ENCODE measurements at places on chromosomes 16 and 17.

DNA sequence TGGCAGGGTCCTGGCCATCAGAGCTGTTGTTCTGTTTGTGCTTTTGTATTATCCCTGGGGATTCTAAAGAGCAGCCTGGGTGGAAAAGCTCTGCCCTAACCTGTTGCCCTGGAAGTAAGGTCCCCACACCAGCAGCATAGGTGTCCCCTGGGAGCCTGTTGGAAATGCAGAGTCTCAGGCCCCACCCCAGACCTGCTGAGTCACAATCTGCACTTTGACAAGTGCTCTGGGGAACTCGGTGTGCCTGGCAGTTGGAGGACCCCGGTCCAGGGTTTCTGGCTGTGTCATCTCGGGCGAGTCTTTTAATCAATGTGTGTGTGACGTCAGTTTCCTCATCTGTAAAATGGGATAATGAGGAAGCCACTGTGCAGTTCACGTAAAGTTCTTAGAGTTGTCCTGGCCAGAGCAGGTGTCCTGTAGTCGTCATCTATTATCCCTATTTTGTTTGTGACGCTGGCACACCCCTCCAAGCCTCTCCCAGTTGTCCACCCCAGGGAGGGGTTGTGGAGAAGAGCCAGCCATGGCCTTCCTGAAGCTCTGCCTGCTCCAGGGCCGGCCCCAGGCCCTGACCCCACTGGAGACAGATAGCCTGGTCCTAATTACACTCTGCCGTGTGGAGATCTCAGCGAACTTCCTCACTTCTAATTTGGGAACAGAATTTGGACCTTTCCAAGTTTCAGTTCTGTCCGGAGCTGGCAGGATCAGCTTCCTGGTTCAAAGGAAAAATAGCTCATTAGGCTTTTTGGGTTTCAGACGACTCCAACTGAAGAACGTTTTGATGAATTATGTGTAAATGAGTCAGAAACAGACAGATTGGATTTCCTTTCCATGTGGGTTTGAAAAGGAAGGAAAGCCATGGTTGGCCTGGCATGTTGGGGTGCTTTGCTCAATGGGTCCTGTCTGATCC lies 295.7 kb upstream of the FOXF1 start:
- DNase-seq, result no peak

- DNase-seq, result no peak
These were observed 24.4 kb downstream of the CACNG5 start for GRCh38 chr17:66859353-66859752.

DNA sequence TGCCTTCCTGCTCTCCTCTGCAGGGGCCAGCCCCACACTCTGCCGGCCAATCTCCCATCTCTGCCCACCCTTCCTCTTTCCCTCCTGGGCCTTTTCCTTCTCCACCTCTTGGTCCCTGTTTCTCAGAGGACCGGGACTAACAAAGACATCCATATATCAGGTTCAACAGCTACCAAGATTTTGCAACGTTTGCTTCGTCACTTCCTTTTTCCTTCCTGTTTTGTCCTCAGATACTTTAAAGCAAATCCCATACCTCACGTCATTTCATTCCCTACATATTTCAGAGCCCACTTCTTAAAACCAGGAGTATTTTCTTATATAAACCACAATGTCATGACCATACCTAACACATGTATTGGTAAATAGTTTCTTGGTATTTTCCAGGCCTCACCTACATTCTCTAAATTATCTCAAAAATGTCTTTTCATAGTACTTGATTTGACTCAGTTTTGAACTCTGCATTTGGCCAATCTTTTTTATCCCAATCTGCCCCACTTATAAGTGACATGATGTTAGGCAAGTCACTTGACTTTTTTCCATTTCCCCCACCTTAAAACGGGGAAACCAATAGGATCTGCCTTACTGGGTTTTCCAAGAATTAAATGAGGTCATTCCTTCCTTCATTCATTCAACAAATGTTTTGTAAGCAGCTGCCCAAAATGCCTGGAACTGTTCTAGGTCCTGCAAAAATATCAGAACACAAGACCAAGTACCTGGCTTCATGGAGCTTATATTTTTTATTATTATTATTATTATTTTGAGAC lies 7.2 kb upstream of the USP10 start:
- no peak for DNase-seq

DNA sequence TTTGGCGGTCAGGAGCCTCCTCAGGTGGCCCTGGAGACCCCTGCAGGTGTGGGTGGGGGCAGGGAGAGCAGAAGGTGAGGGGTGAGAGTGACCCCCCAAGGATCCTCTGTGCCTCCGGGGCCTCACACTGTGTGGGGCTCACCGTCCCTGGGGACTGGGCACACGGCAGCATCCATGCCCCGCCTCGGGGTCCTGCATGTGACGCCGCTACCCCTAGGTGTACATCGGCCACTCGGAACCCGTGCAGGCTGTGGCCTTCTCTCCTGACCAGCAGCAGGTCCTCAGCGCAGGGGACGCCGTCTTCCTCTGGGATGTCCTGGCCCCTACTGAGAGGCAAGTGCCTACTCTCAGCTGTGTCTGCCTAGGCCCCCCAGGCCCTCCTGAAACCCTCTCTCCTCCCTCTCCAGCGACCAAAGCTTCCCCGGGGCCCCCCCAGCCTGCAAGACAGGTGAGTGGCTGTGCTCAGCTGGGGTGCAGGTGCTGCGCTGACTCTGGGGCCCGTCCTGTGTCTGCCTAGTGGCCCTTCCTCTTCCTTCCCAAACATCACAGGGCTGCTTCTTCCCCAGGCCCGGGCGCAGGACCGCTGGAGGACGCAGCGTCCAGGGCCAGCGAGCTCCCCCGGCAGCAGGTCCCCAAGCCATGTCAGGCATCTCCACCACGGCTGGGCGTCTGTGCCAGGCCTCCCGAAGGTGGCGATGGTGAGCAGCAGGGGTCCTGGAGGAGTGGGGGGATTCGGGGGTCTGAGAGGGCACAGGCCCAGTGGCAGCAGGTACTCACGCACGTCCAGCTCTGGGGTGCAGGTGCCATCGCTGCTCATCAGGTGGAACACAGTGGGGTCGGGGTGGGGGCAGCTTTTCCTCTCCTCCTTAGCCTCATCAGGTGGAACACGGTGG lies 9.0 kb upstream of the RHOT2 start:
- no peak for DNase-seq

DNA sequence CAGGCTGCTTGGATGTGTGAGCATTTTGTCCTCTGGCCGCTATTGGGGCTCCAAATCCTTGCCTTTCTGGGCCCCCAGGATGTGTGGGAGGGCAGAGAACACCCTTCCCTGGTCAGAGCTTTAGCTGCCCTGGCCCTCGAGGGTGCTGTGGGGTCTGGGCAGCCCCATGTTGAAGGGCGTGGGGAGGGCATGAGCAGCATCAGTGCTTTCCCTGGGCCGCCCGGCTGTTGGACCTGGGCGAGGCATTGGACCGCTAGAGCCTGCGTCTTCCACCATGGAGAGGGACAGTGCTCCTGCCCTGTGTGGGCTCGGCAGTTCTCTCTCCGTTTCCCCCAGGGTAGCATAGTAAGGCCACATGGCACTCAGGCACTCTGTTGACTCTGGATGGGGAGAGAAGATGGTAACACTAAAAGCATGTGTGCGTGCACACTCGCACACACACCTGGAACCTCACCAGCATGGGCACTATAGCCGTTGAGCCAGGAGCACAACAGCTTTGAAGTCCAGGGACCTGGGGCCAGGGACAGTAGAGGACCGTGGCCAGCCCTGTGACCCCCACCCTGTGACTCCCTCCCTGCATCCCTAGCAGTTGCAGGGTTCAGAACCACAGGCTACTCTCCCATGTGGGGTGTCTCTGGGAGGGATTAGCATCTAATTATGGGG lies 6.6 kb downstream of the ADAD2 start:
- no peak for DNase-seq

- DNase-seq, result no peak
These were observed 21.3 kb downstream of the FBXL20 start for GRCh38 chr17:39380144-39380543.

- DNase-seq, result no peak
These were observed 2.0 kb upstream of the ABR start for GRCh38 chr17:1181753-1182137.

DNA sequence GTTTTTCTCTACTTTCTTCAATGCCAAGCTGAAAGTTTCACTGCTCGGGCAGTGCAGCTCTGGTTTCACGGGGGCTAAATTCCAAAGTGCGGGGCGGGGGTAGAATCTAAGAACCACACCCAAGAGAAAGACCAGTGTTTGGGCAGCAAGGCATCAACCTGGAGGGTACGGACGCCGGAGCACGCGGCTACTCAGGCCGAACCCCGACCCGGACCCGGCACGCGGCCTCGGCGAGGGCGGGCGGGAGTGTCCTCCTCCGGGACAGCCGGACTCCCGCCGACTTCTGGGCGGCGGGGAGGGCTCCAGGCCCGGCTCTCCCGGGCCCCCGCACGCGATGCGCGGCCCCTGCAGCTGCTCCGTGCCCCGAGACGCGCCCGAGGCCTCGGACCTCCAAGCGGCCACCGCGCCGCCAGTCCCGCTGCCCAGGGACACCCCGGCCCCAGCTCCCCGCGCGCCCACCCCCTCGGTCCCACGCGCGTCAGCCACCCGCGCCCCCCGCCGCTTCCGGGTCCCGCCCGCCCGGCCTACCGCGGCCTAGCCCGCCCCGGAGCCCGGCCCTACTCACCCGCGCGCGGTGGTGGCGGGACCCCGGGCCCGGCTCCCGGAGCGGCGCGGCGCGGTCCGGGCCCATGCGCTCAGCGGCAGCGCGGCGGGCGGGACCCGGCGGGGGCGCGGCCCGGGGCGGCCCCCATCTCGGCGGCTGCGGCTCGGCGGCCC lies 561 bp downstream of the AXIN1 start:
- DNase-seq, result peak; percentile 26

Measured in activated CD4-positive, alpha-beta T cell treated with anti-CD3 and anti-CD28 coated beads, Interleukin-2, amount 50 U/mL, for 1 hour (primary cell).